Activated CD8-positive, alpha-beta memory T cell treated with anti-CD3 and anti-CD28 coated beads for 4 hours (primary cell): ENCODE measurements at places on chromosomes 6 and 20.

DNA sequence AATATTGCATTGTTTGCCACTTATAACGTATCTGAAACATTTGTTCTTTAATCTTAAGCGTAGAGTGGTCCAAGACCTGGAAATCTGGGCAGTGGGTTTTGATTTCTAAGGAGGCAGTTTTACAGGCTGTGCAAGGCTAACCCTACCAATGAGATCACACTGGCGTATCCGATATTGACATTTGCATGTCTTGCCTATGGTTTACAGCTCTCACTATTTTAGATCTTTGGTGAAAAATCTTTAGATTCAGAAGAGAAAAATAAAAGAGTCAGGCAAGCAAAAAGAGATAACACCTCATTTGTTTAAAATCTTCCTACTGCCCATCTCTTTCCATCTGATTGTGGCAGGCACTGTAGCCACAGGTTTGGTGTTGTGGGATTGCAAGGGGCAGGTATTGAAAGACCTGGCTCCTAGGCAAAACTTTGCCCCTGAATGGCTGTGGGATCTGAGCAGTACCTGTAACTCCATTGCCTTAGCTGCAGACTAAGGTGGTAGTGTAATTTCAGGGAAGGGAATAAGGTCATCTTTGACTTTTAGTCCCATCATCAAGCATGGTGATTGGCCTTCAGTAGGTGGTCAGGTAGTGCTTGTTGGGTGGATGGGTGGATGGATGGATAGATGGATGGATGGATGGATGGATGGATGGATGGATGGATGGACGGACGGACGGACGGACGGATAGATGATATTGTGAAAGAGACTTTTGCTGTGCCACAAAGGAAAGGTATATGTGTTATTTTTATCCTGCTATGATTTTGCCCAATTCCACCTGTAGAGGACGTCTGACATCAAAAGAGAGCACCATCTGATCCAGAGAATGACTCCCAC is 1.9 kb downstream of the TNFAIP3 start:
- DNase-seq = no peak

DNA sequence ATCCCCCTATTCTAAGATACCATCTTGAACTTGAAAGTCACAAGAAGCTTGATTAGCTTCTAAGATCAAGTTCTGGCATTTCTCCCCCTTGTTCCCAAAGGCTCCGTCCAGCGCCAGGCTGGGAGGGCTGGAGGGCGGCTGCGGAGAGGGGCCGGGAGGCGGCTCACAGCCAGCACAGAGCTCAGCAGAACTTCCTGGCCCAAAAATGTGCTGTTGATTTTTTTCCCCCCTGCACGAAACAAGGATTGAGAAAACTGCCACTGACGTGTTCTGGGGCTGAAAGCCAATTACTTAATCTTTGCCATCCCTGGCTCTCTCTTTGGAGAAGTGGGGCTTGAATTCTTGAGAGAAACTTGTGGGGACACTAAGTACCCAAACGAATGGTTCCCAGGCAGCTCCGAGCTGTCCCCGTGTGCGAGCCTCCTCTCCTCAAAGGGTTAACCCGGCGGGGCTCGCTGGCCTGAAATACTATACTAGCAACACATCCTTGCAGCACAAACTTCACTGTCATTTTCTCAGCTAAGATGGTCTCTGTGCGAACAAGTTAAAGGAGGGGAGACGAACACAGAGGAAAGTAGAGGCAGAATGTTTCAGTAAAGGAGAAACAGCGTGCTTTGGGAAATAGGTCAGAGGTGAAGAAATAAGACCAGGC is 452 bp downstream of the TRAF3IP2 start:
- DNase-seq = no peak

GRCh38 chr6:169881976-169882375 is 130.6 kb downstream of the ERMARD start:
- no peak for DNase-seq

GRCh38 chr20:52054123-52054522 is 137.5 kb downstream of the ZFP64 start:
- no peak for DNase-seq

- no peak for DNase-seq
These were observed 328 bp downstream of the RRBP1 start for GRCh38 chr20:17681726-17682102.

GRCh38 chr20:22449188-22449973 is 135.0 kb downstream of the FOXA2 start:
- no peak for DNase-seq

DNA sequence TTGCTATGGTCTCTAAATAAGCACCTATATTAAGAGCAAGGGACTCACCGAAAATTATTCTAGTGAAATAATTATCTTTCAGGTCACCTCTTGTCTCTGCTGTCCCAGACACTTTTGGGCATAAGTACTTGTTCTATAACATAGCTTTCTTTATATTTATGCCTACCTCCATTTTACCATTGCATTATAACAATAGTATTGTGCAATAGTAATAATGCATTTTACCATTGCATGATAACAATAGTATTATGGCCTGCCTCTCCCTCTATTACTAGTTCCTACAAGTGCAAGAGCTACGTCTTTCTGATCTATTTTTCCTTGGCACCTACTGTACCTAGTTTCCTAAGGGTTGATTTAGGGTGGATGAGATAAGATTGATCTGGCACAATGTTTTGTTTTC is 169.2 kb downstream of the PDE7B start:
- DNase-seq = no peak

- DNase-seq = no peak
These were observed 28.3 kb downstream of the PHACTR3 start for GRCh38 chr20:59632541-59633113.

DNA sequence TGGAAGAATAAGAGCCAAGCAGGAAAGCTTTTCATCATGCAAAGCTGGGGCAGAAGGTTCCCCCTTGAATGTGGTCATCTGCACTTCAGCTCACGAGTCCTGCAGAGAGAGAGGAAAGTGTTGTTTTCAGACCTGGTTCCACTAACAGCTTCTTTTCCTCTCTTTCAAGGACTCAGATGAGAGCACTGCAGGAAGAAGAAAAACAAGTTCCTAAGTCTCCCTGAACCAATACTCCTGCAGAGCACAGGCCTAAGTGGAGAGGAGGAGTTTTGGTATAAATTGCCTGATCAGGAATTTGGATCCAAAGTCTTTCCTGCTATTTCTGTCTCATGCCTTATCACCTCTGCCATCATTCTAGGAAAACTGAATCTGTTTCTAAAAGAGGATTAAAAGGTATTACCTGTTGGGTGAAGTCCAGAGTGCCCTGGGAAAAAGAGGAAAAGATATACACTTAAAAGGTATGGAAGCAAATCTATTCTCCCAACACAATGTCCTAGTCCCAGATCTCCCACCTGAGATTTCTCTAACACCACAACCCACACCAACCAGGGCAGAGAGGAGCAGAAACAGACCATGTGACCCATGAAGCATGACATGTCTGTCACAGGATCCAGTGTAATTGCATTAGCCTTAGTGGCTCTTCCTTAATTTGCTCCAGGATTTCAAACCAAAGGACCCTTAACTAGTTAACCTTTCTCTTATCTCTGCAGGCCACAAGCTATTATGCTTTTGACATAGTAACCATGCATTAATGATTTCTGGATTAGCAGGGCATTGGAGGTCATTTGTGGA is 12.2 kb downstream of the HLA-DRB5 start:
- DNase-seq = no peak

DNA sequence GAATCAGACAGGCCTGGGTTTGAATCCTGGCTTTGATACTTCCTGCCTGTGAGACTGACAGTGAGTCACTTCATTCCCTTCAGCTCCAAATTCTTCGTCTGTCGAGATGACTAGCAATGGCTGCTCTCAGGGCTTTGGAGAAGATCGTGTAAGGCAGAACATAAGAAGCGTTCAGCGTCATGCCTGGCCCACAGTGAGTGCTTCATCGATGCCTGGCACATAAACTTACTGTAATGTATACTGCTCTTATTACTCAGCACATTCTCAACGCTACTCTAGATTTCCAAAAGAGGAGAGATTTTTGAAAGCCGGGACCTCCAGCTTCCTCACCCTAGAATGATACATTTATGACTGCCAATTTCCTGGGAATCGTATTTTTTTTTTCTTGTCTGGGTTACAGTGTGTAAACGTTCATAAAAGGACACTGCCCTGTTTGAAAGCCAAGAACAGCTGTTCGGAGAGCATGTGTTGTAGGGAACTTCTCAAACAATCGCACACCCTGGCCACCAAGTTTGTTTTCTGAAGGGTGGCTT is 16.2 kb upstream of the BCAS1 start:
- DNase-seq = no peak

DNA sequence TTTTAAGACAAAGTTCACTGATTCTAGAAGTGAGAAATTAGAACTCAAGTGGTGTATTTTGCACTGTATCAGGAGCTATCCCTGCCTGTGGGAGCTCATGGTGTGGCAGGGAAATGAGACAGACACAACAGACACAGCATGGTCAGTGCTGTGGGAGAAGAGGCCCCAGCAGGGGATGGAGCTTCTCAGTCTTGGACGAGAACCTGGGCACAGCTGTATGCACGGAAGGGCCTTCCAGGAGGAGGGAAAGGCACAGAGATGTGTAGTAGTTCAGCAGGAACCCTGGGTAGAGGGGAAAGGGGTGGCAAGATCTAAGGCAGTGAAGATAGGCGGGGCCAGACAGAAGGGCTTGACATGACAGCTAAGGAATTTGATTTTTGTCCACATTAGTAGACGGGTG is 48.8 kb upstream of the KIF25 start:
- DNase-seq = no peak

DNA sequence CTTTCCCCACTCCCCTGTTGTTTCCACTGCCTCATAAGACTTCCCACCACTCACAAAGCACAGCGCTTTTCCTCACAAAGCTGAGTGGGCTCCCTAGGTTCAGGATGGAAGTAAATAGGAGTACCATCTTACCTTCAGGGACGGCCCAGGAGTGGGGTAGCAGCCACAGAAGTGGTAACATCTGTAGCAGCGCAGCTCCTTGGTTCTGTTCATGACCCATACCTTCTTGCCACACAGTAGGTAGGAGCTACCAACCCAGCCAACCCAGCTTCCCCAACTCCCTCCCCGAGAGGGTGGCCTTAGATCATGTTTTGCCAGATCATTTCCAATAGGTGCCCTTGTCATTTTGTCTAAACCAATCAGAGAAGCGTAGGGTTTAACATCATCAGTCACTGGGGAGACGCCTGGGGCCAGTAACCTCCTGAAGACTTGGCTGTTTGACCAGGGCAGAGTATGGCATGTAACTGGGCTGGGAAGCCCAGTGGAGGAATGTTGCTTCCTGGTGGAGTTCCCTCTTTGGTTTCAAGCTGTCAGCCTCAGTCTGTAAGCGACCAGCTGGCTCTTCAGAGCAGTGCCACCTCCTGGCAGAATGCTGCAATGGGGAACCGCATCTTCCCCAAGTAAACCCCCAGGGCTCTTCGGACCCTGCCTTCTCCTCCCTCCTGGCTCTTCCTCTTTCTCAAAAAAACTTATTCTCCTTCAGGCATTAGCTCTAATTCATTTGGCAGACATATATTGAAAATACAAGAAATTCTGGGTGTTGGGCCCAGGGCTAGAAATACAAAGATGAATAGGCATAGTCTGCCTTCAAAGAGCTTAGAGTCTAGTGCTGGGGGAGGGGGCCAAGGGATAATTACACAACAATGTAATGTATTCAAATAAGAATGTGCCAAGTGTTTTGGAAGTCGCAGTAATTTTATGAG is at the start of gene HLA-DMA:
Gene HLA-DMA, minus strand, starts transcription at position 281 of the 923 bp plus-strand sequence. Its CDS starts 61 bp downstream, at position 220.
- peak; percentile 48 for DNase-seq

GRCh38 chr6:163356324-163356723 is 58.2 kb upstream of the QKI start:
- no peak for DNase-seq

- DNase-seq = no peak
These were observed 9.0 kb upstream of the STK38 start for GRCh38 chr6:36556281-36556680.

DNA sequence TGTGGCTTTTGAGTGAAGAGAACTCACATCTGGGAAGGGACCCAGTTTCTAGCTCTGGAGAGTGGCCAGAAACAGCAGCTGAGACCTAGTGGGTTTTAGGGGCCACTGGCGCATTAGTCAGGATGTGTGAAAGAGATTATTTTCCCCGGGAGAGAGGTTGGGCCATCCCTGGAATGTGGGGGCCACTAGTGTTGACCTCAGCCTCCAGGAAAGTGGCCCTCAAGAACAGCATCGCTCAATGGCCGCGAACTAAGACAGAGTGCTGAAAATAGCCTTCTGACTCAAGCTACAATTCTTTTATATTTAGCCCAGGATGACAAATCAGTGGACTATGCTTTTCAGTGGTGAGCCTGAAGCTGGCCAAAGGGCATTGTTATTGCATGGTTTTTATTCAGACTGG is 210.4 kb upstream of the RNF24 start:
- no peak for DNase-seq

DNA sequence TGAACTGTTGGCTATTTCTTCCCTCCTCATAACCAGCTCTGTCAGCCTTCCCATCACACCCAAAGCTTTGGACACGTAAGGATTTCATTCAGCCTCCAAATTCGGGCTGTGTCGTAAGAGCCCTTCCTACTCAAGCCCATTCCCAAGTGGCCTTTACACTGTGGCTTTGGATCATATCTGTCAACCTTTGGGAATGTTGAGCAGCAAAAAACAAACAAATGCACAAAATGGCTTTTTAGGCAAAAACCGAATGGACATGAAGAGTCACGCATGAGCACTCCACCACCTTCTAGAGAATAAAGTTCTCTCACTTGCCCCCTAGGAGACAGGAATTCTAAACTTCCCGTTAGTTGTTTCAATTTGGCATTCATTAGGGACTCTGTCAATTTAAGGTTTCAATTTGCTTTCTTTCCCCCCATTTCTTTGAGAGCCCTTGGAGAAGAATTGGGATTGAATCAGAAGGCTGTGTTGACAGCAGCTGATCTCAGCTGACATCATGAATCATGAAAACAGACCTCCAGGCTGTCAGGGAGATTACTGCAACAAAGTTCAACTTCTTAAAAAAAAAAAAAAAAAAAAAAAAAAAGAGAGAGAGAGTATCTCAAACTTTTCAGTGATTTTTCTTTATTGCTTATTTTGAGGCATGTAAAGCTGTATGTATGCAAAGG is 110.3 kb downstream of the BCAS1 start:
- DNase-seq = no peak

DNA sequence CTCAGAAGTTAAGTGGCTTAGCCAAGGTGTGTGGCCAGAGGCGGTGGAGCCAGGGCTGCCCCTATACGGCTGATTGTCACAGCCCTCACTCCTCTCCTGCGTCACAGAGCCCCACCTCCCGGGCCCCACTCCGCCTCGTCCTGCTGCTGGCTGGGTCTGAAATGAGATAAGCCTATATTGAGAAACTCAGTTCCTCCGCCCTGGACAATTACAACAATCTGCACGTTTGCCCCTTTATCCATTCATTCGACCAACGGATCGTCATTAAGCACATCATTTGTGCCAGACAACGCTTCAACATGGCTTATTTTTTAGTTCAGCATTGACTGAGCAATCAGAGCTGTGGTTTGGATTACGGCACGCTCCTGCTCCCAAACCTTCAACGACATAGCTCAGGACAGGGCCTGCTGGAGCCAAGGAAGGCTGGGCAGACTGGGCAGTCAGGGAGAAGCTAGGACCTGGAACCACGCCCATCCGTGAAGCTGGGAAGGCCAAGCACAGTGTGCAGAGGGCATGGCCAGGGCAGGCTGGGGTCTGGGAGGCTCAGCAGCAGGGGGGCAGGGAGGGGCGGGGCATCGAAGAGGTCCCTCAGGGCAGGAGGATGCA is 16.6 kb upstream of the EZR start:
- DNase-seq = no peak

GRCh38 chr6:145071836-145072235 is 663.5 kb downstream of the EPM2A start:
- no peak for DNase-seq
